NCI-H345 (cell line): ENCODE measurements at places on chromosomes 5 and 9.

GRCh38 chr9:88966894-88967676, 24.2 kb upstream of the S1PR3 start:
- DNase-seq, result no peak

- DNase-seq, result no peak
Observed at GRCh38 chr9:38177680-38178079, 108.7 kb upstream of the SHB start.

DNA sequence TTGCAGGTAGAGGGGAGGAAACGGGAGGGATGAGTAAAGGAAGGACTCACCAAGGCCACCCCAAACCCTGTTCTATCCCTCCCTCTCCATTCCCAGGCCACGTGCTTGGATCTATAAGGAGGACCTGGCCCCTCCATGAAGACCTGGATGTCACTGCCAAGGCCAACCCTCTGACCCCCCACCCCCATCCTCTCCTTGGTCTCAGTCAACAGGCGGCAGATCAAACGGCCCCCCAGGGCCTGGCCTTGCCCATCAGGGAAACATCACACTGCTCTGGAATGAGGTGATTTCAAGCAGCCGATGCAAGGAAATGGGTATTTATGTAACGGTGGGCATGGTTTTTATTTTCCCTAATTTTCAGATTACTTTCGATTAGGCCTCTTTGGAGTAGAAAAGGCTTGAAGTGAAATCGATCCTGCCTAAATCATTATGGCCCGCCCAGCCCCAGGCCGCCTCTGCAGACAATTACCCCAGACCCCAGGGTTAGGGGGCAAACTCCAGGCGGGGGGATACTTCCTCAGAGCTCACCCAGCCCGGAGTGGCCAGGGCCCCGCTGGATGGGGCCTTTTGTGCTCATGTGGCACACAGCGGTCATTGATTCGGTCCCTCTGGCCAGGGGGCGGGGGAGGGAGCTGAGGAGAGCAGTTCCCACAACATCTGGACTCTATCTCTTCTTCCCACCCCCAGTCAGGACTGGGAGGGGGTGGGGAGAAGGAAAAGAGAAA, 125.3 kb downstream of the PHF2 start:
- DNase-seq, result no peak

DNA sequence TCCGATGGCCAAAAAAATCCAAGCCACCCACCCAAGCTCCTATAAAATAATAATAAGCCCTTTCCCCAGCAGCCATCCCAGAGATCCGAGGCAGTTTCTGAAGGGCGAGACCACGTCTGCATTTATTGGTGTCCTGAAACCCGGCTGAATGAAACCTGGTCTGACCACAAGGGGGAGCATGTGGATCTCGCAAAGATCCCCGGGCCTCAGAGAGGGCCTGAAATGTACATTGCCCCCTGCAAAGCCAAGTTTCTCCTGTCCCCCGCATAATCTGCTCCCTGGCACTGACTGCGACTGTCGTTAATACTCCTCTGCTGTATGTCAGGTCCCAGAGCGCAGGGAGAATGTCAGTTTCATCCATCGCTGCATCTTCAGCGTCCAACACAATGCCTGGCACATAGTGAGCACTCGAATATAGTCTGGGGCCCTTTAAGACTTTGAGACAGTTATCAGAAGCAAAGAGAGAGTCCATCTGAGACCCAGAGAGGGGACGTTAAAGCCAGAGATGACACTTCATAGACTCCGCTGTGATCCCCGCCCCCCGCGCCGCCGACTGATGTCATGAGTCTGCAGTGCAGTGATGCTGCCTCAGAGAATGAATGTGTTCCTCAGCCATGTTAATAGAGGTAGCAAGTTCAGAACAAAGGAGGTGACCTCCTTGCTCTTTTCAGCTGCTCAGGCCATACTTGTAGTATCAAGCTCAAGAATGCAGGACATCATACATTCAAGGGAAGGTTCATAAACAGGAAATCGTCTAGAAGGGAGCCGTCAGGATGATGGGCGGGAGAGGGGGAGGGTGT, 74.5 kb upstream of the BARHL1 start:
- peak; percentile 72 for DNase-seq
